ENCODE measurements at places on chromosomes 7 and 10. TPM values are rescaled to one million over a fixed set of nuclear protein-coding genes. Genes with fewer than 3 reads are reported as not detected.

TACC2 gene
- 98.0 TPM for total RNA-seq

SP4 gene
- 8.7 TPM for total RNA-seq

DIP2C gene
- 10.5 TPM for total RNA-seq

HMX2 gene
- not detected for total RNA-seq

EN2 gene
- total RNA-seq, result not detected

TRIM73 gene
- total RNA-seq, result 10.3 TPM

TET1 gene
- 21.0 TPM for total RNA-seq

GRCh38 chr7:38863601-38864291 lies 45.2 kb downstream of the VPS41 start:
- no peak for DNase-seq

- peak; percentile 19 for DNase-seq
Observed at GRCh38 chr10:81848514-81848913, 26.5 kb upstream of the NRG3 start.

DNA sequence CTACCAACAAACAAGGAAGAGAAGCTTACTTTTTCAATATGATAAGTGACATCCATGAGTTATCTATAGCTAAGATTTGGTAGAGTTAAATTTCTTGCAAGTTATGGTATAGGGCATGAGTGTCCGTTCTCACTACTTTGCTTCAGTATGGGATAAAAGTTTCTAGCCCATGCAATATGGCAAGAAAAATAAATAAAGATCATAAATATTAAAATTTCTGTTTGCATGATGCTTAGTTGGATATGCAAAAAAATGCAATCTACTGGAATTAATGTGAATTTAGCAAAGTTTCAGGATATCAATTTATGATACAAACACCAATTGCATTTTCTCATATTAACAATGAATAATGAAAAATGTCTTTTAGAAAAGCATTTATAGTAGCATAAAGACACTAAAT lies 148.7 kb upstream of the ADARB2 start:
- DNase-seq, result no peak

- DNase-seq, result no peak
Observed at GRCh38 chr10:72747521-72747920, 55.6 kb downstream of the MCU start.

DNA sequence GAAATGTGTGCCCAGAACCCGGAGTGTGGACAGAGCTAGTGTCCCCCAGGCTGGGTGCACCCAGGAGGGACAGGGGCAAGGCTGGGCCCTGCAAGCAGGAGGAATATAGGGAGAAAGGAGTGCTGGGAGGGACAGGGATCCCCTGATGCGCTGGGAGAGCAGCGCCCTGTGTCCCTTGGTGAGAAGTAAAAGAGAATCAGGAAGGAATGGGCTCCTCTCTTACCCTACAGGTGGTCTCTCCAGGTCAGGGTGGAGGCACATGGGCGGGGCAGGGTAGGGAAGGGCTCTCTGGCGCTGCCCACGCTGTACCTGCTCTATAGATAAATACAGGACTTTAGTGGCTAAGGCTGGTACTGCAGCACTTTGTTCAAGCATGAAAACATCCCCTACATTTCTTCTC lies 753.8 kb downstream of the GRID1 start:
- no peak for DNase-seq

DNA sequence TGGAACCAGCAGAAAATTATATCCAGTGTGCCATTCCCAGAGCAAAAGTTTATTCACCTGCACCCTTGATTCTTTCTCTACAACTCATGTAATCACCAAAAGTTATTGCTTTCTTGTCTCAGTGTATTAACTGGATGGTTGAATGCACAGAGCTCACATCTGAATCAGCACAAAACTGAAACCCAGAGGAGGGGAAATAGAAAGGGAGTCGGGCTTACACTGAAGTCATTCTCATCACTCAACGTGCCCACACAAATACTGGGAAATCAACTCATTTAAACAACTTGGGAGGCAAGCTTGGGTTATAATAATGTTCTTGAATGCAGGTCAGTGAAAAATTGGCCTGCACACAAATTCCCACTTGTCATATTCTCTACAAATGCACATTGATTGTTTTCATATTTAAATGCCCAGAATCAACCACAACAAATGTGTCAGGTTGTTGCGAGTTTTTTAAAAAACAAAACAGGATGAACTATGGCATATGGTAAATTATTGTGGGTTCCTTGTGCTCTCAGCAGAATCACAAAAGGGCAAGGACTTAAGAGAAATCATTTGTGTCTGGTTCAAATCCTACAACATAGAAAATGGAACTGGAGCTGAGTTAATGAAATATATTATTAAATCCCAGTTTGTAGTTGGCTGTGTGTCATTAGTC lies 125.9 kb upstream of the NOBOX start:
- DNase-seq, result no peak

DNA sequence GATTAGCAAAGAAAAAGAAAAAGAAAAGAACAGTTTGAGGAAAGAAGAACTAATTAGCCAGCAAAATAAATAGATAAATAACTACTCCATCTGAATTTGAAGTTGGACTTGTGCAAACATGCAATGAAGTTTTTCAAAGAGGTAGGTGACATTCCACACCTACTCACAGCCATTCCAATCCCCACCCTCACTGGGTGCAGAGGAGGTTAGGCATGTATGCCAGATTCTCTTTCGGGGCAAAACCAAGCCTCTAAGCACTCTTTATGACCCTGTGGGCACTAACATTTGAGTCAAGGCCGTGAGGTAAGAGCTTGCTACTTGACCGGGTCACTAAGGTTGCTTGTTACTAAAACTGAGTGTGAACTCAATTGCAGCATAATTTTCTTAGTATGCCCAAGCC lies 108.4 kb upstream of the SEMA3A start:
- DNase-seq, result no peak

GRCh38 chr10:62842983-62843382 lies 26.8 kb upstream of the EGR2 start:
- DNase-seq, result no peak

DNA sequence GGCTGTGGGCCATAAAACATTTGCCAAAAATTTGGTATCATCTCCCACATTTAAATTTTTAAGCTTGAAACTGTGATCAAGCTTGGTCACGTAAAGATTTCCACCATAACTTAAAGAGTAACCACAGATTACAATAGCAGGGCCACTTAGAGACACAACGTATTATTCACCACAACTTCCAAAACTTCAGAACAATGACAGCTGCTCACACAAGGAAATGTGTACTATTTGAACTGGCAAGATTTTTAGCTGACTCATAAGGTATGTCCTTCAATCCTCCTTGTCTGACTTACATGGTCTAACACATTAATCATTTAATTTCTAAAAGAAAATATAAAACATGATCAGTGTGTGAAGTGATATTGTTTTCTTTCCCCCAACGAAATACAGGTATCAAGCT lies 234.5 kb downstream of the PARD3 start:
- no peak for DNase-seq

DNA sequence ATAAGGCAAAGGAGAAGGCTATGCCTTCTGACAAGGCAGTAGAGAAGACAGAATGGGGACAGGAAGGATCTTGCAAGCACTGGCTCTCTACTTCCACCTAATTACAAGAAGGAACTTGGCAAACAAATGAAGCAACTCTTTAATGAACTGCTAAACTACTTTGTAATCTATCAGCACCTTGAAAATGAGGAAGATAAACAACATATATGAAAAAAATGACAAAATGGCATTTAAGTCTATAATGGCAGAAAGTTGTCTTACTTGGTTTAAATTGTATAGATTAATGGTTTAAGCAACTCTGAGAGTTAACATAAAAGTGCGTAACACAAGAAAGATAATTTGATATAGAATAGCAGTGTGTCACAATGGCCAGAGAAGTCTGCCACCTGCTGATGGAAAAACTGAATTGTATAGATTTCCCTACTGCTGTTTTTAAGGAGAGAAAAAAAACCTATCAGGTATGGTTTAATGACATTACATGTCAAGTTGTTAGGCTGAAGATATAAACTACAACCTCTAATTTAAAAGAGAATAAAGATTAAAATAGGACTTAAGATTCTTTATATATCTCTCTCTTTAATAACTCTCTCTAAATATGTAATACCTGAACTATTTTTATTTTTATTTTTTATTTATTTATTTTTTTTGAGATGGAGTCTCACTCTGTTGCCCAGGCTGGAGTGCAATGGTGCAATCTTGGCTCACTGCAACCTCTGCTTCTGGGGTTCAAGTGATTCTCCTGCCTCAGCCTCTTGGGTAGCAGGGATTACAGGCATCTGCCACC lies 11.8 kb downstream of the NT5C3A start:
- DNase-seq, result peak; percentile 36

DNA sequence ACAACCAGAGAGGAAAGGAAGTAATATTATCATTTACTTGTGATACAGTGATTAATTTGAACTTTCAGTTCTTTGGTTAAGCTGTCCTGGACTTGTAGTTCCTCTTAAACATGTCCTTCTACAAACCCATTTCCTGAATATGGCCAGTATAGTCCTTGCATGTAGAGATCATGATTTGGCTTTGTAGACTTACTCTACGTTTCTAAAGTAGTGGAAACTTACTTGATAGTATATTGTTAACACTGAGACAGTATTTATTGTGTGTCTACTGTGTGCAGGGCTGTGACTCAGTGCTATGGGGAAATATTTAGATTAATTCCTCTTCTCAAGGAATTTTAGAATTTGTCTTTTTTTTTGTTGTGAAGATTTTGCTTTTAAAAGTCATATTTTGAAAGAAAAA lies 109.5 kb downstream of the NRF1 start:
- no peak for DNase-seq

DNA sequence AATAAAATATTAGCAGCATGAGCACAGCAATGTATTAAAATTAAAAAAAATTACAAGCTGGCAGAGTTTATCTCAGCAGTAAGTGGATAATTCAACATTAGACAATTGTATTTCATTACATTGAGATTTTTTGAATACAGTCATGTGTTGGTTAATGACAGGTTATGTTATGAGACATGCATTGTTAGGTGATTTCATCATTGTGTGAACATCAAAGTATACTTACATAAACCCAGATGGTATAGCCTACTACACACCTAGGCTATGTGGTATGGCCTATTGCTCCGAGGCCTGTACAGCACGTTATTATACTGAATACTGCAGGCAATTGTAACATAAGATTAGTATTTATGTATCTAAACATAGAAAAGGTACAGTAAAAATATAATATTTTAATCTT lies 29.7 kb downstream of the CCDC6 start:
- DNase-seq, result no peak

- no peak for DNase-seq
Observed at GRCh38 chr7:102991077-102991539, 78.3 kb downstream of the LRRC17 start.

GRCh38 chr10:6423413-6424170 lies 156.5 kb downstream of the PRKCQ start:
- DNase-seq, result no peak

DNA sequence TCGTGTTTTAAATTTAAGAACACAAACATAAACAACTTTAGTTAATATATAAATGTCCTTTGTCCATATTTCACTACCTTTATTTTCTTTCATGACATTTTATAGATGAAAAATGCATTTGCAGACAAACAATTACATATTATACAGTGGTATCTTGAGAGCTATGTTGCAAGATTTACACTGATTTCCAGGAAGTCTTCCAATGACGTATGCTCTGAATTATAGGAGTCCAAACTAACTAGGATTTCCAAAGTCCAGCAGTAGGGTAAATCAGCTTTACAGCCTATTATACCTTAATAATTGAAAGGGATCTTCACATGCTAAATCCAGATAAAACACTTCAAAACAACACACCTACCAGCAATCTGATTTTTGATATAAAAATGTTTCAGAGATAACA lies 69.4 kb downstream of the HYCC1 start:
- DNase-seq, result no peak

- no peak for DNase-seq
Observed at GRCh38 chr7:55549457-55549856, 22.8 kb downstream of the VOPP1 start.

- DNase-seq, result no peak
Observed at GRCh38 chr7:5867060-5867459, 13.5 kb upstream of the OCM start.

GRCh38 chr10:86648704-86649427 lies 5.5 kb upstream of the OPN4 start:
- DNase-seq, result peak; percentile 89

- DNase-seq, result no peak
Observed at GRCh38 chr10:108782411-108782810, 1140.9 kb downstream of the XPNPEP1 start.

- no peak for DNase-seq
Observed at GRCh38 chr10:119268428-119268827, 61.1 kb downstream of the GRK5 start.

DNA sequence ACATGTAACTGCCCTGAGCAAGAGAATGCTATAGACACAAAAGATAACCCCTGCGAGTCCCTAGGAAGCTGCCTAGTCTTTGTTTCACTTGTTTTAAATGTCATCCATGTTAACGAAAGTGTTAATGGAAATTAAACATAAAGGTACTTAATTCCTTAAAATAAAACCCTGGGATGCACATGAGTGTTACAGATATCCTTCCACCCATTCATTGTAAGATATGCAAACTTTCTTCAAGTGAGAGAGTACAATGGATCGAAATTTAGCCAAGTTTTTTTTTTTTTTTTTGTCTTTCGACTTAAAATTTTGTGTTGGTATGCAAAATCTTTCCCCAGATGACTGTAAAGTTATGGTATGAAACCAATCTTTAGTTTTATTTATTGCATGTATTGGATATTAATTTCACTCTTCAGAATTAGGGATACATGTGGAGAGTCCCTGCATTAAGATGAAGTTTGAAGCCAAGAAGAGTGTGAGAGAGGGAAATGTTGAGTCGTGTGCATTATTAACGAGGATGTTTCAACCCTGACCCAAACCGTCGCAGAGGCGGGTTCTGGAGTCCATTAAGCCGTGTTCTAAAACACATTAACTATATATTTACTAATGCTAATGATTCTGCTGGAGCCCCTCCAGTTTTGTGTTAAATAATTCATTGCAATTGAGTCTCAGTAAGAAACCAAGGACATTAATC lies 1.6 kb downstream of the CDK14 start:
- DNase-seq, result no peak

DNA sequence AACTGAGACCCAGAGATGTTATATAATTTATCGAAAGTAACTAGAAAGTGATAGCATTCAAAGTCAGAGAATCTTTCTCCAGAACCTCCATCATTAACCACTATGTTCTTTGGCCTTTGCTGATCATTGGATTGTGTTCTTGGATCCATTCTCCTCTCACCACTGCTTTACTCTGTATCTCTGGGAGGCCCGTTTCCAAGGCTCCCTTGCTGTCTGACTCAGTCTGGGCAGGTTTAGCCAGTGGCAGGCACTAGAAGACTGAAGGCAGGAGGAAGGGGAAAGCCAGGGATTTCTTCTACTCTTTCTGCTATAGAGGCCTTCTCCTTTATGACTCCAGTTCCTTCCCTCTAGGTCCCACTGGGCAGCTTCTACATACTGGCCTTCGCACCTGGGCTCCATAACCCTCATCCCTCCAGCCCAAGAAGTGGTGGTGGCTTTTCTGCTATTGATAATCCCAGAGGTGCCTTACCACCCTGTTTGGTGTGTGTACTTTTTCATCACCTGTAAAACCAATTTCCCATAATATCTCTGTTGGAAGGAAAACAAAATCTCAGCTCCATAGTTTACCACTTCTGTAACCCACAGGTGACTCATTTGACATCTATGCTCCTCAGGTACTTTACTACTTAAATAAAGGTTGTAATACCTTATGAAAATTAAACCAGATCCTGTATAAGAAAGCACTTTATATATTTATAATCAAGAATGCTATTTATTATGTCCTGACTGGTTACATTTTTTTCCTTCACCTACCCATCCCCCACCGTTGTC lies 36.0 kb downstream of the BCAP29 start:
- DNase-seq, result no peak
